ENCODE measurements at places on chromosomes 4 and X. TPM values are rescaled to one million over a fixed set of nuclear protein-coding genes. Genes with fewer than 3 reads are reported as not detected.

The KDR gene
- 18.7 TPM for total RNA-seq

The ZNF280C gene
- total RNA-seq, result 11.8 TPM

The PCDH10 gene
- 173 TPM for total RNA-seq

The RAB41 gene
- not detected for total RNA-seq

Measured in diencephalon (tissue), 1 donor.